CD4-positive, alpha-beta T cell treated with Interleukin-15 for 1 hour (primary cell): ENCODE measurements at places on chromosomes 5 and 9.
A peak's percentile ranks its signal among the peaks of the same experiment; 100 is the strongest.

GRCh38 chr5:59592101-59592500 is 301.4 kb downstream of the PDE4D start:
- no peak for DNase-seq

- no peak for DNase-seq
Measured at GRCh38 chr9:72360324-72360723, 4.7 kb downstream of the ZFAND5 start.

- DNase-seq: no peak
Measured at GRCh38 chr5:42595597-42595996, 161.0 kb upstream of the CCDC152 start.

DNA sequence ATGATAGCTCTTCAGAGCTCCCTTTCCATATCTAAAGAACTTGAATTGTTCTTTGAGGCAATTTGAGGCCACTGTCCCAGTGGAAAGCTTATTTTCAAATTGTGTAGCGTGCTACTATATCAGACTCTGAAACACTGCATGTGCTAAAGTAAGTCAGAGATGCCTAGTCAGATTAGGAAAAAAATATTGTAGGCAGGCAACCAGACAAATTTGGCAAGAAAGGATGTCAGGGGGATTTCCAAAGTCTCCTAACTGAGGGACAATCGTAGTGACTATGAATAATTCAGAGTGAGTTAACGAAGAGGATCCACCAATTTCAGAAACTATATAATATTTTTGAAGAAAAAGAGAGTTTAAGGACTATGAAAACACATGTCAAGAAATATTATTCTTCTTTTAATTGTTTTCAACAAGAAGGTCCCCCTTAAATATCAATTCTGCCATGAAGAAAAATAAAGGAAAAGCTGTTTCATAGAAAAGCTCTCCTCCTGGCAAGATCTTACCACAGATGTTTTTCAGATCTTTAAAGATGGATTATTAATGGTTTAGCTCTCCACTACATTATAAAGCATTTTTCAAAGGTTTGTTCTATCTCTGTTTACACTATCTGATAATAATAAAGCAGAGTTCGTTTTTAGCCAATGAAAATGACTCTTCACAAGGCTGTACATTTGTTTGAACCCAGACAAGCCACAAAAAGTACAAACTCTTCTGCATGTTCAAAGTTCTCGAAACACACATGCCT is 273.5 kb upstream of the PTGER4 start:
- peak; percentile 30 for DNase-seq

- DNase-seq: no peak
Measured at GRCh38 chr5:93381057-93381456, 200.0 kb downstream of the NR2F1-AS1 start.

DNA sequence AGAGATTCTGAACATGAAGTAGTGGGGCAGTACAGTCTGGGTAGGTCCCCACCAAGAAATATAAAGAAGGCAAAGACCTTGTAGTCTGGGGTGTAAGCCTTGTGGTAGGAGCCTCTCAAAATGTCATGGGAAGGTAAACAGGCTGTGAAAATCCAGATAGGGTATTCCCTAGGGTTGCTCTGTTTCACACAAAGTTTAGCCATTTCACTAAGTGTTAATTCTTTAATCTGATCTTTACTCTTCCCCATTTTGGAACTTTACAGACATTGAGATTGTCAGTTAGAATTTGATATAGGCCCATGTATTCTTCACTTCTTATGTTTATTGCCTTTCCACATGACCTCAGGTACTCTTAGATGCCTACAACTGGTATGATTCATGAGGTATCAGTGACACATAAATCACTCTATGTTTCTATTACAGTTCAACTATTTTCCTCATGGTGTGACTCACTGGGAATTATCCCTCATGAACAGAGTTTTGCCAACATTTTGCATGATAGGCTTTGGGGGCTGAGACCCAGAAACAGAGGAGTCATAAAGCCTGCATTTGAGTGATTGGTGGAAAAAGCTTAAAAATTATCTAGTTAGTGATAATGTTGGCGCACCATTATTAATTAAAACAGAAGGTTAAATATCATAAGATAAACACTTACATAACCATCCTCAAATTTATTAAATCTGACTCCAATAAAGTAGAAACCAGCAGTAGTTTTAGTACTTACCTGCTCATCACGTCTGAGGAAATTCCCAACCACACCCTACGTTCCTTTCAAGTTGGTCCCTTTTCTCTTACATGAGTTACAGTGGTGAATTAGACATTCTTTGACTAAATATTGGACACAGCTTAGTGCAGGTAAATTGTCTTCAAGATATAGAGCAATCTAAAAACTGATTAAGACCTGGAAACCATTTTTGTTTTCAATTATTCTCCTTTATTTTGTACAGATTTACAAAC is 399.8 kb upstream of the MEF2C start:
- no peak for DNase-seq

DNA sequence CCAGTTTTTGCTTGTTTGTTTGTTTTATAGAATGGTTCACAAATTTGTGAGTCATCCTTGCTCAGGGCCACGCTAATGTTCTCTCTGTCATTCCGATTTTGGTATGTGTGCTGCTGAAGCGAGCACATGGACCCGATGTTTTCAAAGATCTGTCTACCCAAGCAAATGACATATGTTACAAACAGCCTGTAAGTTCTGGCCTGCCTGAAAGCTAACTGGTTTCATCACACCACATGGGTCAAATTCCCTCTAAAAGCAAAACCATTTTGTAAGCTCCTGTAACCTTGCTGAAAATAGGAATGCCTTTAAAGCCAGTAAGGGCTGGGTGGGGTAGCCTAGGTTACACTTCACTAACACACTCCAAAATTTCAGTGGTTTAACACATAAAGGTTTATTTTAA is 25.4 kb downstream of the DMRT3 start:
- DNase-seq: no peak

DNA sequence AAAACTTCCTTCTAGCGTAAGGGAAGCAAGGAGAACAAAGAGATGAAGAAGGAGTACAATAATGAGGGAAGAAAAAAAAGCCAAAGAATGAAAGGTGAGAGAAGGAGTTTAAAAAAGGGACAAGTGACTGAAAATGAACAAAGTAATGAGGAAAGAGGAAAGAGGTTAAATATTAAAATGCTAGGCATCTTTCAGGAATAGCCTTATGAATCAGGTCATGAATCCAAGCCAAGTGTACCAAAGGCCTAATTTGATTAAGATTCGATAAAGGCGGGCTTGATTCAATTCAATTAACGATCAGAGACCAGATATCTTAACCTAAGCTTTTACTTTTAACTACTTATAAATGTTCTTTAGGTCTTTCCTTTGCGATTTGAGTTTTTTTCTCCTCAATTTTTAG is 141.8 kb upstream of the GNA14 start:
- no peak for DNase-seq

GRCh38 chr5:34775886-34776285 is 63.1 kb upstream of the TTC23L start:
- DNase-seq: no peak

- DNase-seq: no peak
Measured at GRCh38 chr5:138942066-138942465, 66.9 kb upstream of the LRRTM2 start.

DNA sequence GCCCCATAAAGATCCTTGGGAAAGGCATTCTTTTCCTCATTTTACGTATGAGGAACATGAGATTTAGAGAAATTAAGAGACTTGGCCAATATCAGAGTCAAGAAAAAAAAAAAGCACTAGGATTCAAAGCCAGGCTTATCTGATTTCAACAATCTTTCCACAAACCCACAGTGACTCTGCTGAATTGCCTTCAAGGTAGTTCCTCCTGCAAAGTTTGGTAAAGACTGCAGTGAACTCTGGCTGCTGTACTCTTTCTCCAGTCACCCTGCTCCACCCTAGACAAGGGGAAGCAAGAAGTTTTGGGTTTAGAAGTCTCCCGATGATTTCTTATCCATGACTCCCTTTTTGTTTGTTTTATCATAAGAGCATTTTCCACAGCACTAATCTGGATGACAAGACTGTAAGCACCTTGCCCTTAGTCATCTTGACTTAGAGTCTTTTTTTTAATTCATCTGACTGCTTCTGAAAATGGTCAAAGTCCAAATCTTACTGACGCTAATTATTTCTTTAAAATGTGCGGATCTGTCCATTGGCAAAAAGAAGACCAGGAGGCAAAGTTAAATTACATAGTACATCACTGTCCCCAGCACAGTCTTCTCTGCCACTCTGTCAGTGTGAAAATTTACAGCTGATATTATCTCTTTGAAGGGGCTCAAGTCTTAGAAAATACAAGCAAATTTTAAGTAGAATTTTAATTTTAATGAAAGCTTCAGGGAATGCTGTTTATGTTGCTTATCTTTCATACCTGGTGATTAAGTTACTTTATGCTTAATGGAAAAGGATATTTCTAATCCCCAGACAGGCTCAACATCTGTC is 180.1 kb downstream of the TTLL11 start:
- no peak for DNase-seq
